ENCODE measurements at places on chromosomes 3 and 15.

- DNase-seq: no peak
Observed at GRCh38 chr3:46913644-46914043, 36.1 kb downstream of the PTH1R start.

- no peak for DNase-seq
Observed at GRCh38 chr15:66808181-66808824, 106.3 kb downstream of the SMAD6 start.

DNA sequence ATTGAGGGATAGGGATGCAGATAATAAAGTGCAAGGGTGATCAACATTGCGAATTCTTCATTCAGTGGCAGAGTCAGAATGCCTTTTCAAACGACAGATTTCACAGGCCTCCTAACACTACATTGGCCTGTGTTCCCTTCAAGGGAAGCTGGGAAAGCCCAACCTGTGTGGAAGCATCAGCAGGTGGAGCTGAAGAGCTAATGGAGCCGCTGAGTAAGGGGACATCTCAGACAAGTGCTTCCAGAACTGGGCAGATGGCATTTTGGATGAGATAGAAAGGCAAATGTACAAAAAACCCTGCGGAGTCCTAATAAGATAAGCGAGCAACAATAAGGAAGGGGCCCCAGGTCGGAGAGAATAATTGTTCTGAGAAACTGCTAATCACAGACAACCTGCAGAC lies 8.5 kb upstream of the SLC24A5 start:
- no peak for DNase-seq

- DNase-seq: no peak
Observed at GRCh38 chr15:75468913-75469598, 17.6 kb upstream of the SIN3A start.

DNA sequence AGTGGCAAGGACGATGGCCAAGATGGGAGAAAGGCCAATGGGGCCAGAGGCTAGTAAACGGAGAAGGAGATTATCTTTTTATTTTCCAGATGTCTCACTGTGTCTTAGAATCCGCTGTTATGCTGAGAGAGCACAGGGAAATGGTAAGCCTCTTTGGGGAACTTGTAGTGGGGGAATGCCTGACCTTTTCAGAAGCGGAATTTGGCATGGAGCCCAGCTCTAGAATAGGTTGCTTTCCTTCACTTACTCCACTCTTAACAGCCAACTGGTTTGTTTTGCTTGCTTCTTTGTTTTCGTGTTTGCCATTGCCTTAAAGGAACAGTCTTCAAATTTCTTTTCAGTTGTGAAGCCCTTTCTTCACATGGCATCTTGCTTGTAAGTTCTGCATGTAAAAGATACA lies 316.2 kb upstream of the THRB start:
- no peak for DNase-seq

DNA sequence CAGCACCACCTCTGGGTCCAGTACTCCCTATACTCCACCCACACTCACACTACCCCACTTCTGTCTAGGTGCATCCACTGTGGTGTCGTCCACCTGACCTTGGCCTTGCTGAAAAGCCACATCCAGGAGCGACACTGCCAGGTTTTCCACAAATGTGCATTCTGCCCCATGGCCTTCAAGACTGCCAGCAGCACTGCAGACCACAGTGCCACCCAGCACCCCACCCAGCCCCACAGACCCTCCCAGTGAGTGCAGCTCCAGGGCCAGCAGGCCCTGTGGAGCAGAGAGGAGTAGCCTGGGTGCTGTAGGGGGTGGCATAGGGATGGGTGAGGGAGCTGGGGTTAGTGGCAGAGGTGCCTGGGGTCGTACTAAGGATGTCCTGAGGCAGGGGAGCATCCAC lies 19.4 kb upstream of the ALPK3 start:
- DNase-seq: no peak

DNA sequence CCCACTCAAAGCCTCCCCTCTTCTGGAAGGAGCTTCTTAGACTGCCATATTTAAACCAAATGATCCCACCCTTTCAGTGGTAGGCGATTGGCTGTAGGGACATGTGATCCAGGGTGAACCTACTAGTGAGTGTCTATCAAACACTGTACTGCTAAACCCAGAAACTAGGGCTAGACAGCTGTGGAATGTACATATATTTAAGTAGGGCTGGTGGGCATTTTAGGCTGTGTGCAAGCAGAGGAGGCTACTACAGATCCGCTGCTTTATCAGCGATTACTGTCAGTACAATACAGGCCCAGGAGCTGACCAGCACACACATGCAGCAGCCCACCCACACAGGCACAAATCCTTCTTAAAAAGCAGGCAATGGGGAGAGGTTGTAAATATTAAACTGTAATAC lies 15.4 kb upstream of the LARP6 start:
- DNase-seq: no peak

DNA sequence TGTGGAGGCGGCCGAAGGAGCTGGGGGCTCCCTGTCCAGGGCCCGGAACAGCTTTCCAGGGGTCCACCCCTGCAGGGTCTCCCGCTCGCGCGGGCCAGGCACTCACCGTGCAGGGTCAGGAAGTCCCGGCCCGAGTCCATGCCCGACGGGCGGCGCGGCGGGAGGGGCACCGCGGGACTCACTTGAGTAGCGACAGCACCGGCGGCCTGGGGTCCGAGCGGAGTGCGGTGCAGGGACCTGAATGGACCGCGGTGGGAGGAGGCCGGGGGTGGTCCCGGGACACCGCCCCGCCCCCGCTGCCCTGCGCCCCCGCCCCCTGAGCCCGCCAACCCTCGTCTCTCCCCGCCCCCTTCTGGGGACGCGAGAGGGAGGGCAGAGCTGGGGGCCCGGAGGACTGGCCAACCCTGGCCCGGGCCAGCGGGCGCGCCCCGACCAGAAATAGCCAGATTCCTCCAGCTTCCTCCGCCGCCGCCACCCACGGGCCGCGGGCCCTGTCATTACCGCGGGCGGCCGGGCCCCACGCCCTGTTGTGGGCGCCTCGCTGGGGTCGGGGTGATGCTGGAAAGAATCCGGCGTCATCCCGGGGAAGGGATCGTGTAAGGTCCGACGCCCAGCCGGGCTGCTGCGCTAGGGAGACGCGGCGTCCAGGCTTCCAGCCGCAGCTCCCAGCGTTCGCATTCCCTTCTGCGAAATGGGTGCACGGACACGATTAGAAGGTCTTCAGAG lies at the start of gene PLCD1:
TSS of gene PLCD1 (minus strand) at position 243 of the 726 bp plus-strand sequence. CDS start at position 140, 103 bp downstream.
- DNase-seq: no peak

GRCh38 chr15:87817553-87817952 lies 439.0 kb downstream of the NTRK3 start:
- DNase-seq: no peak

- DNase-seq: no peak
Observed at GRCh38 chr15:88465633-88466224, 1.5 kb downstream of the MRPL46 start.

- DNase-seq: no peak
Observed at GRCh38 chr15:82916161-82916952, 36.2 kb downstream of the HOMER2 start.

- no peak for DNase-seq
Observed at GRCh38 chr3:57451150-57451846, 92.8 kb downstream of the DNAH12 start.

DNA sequence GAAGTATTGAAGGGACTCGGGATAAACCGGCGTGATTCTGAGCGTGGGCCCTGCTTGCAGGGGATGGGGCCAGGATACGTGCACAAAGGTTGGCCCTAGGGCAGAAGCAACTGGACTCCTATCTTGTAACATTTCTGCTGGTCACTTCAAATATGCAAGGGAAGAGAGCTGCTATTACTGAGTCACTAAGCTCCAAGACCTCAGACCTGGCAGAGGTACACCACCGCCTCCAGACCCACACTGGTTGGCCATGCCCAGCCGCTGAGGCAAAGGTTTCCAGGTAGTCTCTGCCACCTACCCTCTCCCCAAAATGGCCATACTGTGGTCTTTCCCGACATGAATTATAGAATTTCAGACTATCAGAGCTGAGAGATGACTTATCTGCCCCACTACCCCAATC lies 13.4 kb upstream of the STRA6 start:
- no peak for DNase-seq

DNA sequence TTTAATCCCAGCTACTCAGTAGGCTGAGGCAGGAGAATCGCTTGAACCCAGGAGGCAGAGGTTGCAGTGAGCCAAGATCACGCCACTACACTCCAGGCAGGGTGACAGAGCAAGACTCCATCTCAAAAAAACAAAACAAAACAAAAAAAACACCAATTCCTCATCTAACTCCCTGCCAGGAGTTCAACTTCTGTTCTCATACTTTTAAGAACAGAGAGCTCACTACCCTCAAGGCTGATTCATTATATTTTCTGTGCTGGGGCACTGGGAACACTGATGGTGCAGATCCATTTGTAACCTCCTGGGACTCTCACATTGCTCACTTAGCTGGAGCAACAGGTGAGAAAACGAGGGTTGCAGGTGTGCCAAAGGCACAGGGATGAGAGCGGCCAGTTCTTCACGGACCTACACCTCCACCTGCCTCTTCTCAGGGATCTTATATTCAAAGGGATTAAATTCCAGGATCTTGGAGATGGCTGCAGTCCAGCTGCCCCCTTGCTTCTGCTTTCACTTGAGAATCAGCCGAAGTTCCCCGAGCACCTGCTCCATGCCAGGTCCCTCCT lies 12.3 kb upstream of the CSK start:
- no peak for DNase-seq

- no peak for DNase-seq
Observed at GRCh38 chr3:104514776-104515175, 851.9 kb upstream of the ALCAM start.

DNA sequence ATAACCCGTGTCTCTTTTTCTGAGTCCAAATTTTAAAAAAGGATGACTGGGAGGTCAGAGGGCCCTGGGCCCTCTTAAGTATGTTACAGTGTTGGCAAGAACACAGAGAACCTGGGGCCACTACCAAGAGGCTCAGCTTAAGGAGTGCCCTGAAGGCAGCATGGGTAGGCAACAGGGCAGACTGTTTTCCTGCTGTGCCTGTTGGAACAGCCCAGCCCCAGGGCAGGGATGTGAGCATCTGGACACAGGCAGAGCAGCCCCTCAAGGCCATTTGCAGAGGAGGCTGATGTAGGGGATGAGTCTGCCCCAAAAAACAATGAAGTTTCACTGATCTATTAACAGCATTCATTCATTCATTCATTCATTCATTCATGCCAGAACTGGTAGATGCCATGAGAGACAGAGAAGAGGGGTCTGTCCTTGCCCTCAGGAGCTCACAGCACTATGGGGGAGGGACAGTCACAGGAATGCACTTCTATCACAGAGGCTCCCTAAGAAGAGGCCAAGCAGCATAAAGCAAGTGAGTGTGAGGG lies 2.2 kb upstream of the LTF start:
- no peak for DNase-seq

DNA sequence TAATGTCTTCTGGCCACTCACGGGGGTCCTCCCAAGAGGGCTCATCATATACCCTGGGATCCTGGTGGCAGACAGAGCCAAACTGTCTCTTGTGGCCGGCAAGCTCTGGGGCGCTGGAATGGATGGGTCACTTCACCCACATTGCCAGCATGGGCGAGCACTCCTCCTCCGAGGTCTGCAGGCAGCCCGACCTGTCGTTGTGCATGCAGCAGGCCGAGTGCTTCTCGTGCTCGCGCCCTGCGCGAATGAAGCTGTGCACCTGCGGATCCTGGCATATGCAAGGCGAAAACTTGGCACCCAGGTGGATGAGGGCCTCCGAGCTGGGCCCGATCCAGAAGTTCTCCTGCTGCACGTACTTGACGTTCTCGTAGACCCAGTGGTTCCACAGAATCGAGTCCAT lies 33.6 kb upstream of the GRIP2 start:
- DNase-seq: no peak

GRCh38 chr3:127588806-127589577 lies 1.5 kb downstream of the TPRA1 start:
- DNase-seq: no peak

GRCh38 chr3:2274526-2274925 lies 175.9 kb downstream of the CNTN4 start:
- no peak for DNase-seq

DNA sequence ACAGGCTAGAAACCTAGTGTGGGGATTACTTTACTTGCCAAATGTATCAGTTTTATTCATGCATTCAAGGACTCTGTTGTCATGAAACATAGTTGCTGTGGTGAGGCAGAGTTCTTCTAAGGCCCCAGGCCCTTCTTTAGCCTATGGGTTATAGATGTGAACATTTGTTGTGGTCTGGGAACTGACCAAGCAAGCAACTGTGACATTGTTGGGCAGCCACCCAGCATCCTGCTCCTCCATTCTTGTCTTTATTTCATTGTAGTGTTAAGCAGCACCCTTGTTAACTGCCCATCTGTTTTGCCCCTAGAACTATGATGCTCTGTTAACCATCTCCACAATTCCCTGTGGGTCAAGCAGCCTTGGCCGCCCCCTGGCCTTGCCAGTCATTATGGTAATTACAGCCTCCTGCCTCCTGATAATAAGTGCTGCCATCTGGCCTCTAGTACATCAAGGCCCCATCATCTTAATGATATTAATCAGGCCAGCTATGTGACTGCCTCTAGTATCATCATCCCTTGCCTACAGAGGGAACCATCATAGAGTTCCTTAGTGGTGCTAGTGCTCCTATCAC lies 12.2 kb upstream of the IFT57 start:
- no peak for DNase-seq

DNA sequence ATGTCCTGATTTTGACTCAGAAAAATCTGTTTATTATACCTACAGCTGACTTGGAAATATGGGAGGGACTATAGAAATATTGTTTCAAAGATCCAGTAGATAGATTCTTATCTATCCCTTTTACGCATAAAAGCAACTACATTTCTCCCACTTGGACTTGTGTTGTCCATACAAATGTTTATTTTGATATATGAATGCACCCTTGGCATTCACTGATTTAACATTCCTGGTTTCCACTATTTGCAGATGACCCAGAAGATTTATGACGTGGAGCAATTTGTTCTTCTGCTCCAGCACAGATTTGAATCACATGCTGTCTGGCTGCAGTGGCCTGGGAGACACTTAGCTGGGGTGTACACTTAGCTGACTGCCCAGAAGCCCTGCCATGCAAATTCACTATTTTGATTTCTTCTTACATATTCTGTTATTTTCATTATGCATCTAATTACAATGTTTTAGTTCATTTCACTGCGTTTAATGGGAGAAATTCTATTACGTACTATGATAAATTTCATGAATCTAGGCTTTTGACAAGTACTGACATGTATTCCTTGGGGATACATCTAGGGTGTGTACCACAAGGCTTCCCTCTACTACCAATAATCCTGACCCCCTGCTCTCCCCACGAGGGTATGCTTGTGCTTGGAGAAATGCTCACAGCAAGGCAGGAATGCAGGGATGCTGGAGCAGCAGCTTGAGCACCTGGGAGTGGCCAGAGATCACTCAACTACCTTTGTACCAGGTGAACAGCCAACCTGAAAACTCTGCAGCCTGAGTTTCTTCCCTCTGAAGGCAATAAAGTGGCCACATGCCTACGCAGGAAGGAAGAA lies 223.6 kb upstream of the TBL1XR1 start:
- no peak for DNase-seq
